ENCODE measurements at places on chromosomes 2 and 18.
A peak's percentile ranks its signal among the peaks of the same experiment; 100 is the strongest.

GRCh38 chr2:191217580-191217979 lies 27.6 kb upstream of the MYO1B start:
- no peak for DNase-seq

DNA sequence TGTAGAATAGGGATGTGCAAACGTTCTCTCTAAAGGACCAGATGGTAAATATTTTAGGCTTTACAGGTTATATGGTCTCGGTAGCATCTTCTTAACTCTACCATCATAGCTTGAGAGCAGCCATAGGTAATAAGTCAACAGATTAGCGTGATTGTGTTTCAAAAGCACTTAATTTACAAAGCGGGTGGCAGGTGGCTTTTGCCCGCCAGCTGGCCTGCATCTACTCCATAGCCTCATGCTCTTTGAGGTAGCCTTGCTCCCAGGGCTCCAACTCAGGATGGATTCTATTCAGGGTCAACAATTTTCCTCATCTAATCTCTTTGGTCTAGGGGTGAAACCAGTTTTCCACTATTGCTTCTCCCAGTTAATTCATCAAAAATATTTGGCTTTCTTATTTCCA lies 5.0 kb upstream of the ATP9B start:
- no peak for DNase-seq

GRCh38 chr2:12192762-12193161 lies 446.3 kb downstream of the LPIN1 start:
- DNase-seq: no peak

- DNase-seq: peak; percentile 11
Observed at GRCh38 chr2:217610401-217610814, 392.4 kb downstream of the TNS1 start.

DNA sequence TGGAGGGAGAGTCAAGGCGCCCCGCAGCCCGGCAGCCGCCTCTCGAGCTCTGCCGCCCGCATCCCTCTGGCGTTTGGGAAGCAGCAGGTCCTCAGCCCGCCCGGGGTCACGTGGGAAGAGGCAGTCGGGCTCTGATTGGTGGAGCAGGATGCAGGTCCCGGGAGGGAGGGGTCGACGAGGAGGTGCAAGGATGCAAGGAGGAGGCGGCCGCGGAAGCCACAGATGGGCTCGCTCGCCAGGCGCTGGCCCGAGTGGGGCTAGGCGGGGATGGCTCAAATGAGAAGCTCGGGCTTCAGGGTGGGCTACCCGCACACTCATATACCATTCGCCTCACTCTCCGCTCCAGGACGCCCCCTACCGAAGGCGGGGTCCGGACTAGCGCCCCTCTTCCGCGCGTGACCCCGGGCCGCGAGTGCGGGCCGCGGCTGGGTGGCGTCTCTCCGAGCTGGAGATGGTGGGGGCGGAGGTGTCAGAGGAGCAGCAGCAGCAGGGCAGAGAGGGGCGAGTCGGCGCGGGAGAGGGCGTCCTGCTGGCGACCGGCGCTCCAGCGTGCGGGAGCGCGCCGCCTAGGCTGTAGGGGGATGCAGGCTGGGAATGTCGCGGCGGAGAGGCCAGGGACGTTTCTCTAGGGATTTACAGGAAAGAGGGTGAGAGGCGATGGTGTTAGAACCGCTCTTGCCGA lies at the start of gene TMEFF2:
TSS of gene TMEFF2 (minus strand) at position 68 of the 682 bp plus-strand sequence. CDS start 409 bp downstream, outside the sequence.
- no peak for DNase-seq

DNA sequence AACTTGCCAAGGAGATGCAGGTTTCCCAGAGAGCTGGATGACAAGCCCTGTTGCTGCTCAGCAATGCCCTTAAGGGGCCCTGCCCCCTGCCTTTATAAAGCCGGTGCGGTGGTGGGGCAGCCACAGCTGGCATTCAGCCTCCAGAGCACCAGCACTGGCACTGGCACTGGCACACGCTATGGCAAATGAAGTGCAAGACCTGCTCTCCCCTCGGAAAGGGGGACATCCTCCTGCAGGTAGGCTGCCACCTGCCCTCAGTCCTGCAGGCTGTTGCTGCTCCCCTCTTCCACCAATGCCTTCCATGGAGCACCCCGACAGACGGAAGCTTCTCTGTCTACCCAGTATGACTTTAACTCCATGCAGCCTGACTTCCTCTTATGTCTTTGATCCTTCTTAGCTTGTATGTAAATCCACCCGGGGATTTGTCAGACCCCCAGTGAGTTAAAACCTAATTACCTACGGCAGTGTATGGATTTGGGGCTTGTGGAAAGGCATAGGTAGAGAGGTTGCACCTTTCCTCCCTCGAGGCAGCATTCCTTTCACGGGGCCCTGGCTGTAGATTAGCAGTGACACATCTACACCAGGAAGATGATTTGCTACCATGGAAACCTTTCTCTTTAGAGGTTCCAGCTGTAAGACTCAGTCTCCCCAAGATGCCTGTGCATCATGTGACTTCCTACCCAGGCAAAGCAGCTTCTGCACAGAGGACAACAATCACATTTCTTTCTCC lies at the start of gene DAPL1:
TSS of gene DAPL1 (plus strand) at position 123 of the 730 bp plus-strand sequence. CDS start at position 179, 56 bp downstream.
- no peak for DNase-seq

DNA sequence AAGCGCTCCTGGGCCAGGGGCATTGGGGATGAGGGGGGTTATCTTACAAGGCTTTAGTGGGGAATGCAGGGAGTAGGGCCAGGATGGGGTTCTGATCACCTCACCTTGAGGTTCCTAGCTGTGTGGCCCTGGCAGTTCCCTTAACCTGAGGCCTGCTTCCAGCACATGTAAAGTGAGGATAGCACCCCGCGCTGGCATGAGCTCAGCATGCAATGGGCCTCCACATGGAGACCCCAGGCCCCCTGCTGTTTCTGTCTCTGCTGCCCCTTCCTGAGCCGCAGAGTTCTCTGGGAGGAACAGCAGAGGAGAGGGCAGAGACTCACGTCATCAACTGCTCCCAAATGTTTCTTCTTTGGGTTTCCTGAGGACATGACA lies 8.6 kb upstream of the TEX51 start:
- DNase-seq: no peak

DNA sequence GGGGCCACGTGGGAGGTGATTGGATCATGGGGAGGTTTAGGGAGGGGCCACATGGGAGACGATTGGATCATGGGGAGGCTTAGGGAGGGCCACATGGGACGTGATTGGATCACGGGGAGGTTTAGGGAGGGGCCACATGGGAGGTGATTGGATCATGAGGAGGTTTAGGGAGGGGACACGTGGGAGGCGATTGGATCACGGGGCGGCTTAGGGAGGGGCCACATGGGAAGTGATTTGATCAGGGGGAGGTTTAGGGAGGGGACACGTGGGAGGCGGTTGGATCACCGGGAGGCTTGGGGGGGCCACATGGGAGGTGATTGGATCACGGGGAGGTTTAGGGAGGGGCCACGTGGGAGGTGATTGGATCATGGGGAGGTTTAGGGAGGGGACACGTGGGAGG lies 22.5 kb upstream of the SALL3 start:
- no peak for DNase-seq

DNA sequence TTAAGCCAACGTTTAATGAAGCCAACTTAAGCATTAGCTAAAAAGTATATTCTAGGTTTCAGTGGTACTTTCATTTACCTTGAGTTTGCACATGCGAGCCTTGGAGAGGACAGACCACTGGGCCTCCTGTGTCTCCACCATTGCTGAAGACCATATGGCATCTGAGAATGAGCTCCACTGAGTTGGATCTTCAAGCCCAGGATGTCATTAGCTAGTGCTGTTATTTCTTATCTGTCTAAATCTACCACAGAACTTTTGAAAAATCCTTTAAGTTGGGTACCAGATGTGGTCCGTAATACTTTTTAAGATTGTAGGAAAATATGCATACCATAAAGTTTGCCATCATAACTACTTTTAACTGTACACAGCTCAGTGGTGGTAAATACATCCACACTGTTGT lies 161.8 kb downstream of the NCK2 start:
- DNase-seq: no peak

GRCh38 chr2:152051436-152051835 lies 47.4 kb downstream of the CACNB4 start:
- no peak for DNase-seq

- DNase-seq: peak; percentile 76
Observed at GRCh38 chr18:62526098-62527025, 3.5 kb downstream of the ZCCHC2 start.

GRCh38 chr2:70767079-70767698 lies 811 bp downstream of the ADD2 start:
- DNase-seq: no peak

DNA sequence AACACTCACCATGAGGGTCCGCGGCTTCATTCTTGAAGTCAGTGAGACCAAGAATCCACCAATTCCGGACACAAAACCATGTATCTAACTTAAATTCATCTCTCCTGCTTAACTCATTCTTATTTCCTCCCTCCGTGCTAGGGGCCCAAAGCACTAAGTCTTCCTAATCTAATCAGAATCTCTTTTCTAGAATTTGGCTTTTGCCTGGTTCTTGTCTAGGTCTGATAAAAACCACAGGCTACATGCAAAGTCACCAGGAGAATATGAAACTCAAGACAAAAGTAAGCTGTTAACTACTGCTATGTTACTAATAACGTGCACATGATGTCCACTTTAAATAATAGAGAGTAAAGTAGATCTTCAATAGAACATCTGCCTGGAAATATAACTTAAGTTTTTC lies 69.9 kb downstream of the TRIP12 start:
- no peak for DNase-seq

GRCh38 chr2:49827366-49827765 lies 673.1 kb upstream of the FSHR start:
- DNase-seq: no peak

DNA sequence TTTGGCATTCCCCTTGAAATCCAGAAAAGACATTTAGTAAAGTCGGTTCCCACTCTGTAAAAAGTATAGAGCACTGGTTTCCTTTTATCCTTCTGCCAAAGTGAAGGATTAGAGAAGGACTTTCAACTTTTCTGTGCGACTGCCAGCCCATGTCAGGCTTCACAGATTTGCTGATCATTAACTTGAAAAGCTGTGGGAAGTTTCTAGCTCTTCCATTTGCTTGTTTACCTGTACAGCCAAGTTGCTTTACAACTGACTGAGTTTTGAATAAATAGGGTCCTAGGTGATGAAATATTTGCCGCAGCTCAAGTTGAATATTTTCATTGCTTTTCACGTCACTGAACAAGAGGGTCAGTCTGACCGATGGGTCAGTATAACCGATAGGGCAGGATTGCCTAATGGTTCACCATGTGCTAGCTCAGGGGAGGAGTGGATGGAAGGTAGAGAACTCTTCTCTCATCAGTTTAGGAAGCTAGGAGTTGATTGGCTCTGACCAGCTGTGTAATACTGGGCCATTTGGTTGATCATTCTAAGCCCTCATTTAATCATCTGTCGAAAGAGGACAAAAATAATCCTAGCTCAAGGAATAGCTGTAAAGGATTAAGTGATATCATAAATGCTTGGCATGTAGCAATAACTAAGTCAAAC lies 30.4 kb downstream of the UPP2 start:
- DNase-seq: no peak

- DNase-seq: no peak
Observed at GRCh38 chr2:29307519-29307918, 192.3 kb downstream of the CLIP4 start.

DNA sequence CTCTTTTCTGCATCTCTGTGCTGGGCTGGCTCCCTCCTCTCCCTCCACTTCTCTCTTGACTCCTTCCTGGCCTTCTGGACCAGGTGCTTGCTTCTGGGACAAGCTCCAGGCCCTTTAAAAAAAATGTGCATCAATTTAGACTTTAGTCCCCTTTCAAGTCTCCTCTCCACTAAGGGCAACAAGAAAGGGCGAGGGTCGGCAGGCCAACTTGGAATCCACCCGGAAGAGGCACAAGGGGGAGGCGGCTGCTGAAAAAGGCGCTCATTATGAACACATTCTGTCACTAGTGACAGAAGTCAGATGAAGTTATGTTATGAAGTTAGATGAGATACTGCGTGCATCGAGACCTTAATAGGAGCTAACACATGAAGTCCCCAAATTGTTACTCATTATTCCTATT lies 13.6 kb upstream of the RHOB start:
- no peak for DNase-seq

GRCh38 chr2:101613056-101613704 lies 84.3 kb upstream of the MAP4K4 start:
- DNase-seq: no peak

DNA sequence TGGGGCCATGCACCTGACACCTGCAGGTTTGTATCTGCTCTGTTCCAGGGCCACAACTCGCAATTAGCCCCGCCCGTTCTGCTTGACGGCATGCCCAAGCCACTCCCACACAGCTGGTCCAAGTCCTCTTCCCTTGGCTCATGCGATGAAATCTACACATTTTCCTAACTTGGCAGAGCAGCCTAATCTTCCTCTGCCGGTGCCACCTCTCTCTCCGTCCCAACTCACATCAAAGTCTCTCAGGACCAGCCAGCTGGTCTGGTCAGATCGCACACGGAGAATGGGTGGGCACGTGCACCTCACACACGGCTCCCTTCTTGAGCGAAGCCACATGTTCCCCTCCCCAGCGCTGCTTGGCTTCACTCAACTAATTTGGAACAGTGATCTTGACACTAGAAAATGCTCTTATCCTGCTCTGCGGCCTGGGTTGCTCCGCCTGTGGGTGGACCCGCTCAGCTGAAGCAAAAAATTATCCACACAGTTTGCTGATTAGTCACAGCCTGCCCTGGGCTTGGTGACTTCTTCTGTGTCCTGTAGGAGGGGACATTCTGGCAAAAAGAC lies 176.7 kb downstream of the NRP2 start:
- DNase-seq: no peak

DNA sequence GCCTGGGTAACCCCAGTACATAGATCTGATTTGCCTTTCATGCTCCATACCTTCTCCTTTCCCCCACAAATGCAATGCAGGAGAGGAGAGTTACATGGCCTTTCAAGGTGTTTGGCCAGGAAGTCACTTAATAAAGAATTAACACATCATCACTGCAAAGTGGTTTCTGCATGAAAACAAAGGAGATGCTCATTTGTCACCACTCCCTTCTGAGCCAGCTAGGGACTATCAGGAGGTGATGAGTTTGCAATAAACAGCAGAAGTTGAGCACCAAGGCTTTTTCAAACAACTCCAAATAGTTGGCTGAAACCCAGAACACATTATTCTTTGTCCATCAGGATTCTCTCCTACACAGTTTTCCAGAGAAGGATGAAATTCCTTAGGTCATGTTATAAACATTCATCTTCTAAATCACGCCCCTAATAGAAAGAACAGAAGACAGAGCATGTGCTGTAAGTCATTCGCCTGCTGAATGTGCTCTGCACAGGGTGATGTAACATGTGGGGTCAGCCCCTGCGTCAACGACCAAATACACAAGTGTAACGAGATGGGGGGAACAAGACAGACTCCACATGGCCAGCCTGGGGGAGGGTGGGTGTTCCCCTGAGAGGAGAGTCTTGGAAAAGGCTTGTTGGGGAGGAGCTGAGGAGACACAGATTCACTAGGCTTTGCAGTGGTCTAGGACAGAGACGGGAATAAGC lies 87.3 kb upstream of the RMDN2 start:
- no peak for DNase-seq
